ENCODE measurements at places on chromosomes 12 and 14.
A peak's percentile ranks its signal among the peaks of the same experiment; 100 is the strongest.

DNA sequence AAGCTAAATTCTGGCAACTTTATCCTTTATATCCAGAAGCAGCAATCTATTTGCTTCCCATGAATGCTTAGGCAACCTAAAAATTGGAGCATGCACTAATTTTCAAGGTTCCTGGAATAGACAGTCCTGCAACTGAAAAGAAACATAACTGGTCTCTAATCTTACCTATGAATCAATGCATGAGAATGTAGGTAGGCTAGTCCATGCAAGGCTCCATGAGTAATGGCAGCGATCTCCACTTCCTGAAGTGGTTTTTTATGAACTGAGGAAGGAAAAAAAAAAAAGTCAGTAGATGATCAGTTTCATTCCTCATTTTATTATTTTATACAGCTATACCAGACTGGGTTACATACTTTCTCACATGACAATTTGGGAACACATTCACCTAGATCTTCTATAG lies 102.0 kb downstream of the PEBP1 start:
- DNase-seq, result peak; percentile 10

DNA sequence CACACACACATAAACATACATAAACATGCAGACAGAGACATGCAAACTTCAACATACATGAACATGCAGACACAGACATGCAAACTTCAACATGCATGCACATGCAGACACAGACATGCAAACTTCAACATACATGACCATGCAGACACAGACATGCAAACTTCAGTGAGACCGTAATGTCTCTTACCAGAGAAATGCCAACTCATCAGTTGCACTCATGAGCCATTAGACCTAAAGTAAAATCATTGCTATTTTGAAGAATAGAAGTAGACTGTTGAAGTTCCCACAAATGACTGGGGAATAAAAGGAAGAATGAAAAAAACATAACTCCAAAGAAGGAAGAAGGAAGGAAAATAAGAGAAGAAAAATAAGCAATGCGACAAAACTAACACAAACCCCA lies 1044.0 kb upstream of the TMEM132C start:
- DNase-seq, result no peak

DNA sequence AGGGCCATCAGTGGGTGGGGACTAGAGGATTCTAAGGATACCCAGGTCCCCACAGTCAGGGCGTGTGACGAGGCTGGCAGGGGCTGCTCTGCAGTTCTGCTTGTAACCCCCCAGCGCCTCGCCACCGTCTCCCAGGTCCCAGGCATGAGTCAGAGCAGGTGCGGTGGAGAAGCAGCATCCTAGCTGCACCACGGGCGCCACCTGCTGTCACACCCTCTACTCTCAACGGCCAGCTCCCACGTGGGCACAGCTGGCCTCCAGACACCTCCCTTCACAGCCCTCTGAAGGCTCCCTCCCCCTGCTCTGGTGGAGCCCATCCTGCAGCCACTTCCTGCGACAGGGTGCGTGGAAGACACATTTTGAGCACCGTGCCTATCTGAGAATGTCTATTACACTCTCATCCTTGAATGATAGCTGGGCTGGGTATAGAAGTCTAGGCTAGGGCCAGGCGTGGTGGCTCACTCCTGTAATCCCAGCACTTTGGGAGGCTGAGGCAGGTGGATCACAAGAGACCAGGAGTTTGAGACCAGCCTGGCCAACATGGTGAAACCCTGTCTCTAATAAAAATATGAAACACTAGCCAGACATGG lies 6.9 kb upstream of the NUDT14 start:
- peak; percentile 84 for DNase-seq

GRCh38 chr12:106602076-106602475 lies 19.3 kb downstream of the RFX4 start:
- no peak for DNase-seq

DNA sequence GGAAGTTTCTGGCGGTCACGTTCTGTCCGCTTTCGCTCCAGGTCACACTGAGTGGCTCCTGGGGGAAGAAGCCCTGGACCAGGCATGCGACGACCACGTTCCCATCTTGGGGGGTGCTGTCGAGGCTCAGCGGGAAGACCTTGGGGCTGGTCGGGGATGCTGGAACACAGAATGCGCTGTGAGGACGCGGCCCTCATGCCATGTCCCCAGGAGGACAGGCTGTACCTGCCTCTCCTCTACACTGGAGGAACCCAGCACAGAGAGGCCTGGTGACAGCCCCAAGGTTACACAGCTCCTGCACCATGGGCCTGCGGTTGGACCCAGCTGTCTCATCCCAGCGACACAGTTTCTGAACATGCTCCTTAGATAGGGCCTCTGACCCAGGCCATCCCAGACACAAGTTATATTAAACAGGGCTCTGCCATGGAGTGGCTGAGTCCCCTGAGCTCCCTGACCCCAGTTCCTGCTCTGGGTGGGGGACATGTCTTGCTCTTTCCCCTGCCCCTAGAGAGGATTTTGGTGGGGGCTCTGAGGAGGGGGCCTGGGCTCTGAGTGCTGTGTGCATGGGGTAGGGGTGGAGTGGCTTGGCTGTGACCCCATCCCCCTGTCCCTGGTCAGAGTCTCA lies 62.0 kb downstream of the TMEM121 start:
- no peak for DNase-seq

- DNase-seq, result peak; percentile 73
Observed at GRCh38 chr12:61538951-61539350, 721.3 kb upstream of the USP15 start.

DNA sequence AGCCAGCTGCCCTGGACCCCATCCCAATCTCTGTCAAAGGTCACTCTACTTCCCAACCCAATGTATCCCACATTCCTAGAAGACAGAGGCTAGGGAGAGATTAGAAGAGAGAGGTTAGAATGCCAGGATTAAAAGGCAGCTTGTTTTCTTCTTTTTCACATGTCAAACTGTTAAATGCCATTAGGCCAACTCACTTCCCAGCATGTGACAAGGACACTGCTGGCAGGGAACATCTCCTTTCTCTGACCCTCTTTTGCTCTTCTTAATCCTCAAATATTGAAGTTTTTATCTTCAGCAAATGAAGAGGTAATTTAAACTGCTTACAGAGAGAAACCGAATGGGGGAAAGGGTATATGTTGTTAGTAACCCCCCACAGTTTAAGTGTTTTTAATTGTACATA lies 89.1 kb downstream of the BBS10 start:
- DNase-seq, result no peak

DNA sequence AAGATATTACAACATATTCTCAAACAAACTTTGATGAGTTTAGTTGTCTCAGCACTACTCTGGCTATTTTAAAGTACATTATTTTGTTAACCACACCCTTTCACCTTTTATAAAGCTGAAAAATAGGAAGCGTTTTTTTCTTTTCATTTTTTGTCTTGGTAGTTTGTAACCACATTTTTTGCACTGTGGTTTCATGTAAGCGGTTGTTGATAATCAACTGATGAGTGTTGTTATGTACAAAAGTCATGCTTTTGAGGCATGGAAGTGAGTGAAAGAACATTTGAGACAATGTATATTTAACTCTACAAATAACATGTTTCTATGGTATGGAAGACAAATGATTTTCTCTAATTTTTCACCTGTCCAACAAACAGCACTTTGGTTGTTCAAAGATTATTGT lies 52.1 kb upstream of the ATP2B1 start:
- DNase-seq, result no peak

DNA sequence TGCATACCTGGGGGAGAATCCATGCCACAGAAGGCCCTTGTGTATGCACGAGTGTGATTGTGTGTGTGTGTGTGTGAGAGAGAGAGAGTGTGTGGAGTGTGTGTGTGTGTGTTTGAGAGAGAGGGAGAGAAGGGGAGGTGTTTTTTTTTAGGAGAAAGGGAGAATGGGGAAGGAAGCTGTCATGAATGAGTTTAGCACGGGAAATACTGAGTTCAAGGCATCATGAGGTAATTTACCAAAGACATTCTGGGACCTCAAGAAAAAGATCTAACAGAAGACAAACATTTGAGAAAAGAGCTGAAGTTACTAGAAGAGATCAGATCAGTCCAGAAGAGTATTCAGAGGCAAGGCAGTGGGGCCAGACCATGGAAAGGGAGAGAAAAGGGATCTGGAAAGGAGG lies 157.1 kb downstream of the TTC7B start:
- no peak for DNase-seq

- peak; percentile 86 for DNase-seq
Observed at GRCh38 chr12:57845478-57846284, 848 bp downstream of the CTDSP2 start.

GRCh38 chr12:17456486-17456885 lies 633.5 kb downstream of the RERGL start:
- no peak for DNase-seq

DNA sequence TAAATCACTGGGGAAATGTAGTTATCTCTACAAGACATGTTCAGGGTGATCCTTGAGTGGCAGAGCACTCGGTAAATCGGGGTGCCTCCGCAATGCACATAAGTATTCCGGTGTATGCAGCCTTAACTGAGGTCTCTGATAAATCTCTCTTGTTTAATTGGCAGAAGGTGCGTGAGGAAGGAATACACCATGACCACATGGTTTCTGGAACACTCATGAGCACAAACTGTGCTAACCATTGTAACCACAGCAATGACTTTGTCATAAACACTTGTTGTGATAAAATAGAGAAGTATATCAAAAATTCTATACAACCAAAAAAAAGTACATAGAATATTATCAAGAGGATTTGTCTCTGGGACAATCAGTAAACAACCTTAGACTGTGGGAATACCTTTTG lies 146.8 kb upstream of the DIO2 start:
- DNase-seq, result no peak

DNA sequence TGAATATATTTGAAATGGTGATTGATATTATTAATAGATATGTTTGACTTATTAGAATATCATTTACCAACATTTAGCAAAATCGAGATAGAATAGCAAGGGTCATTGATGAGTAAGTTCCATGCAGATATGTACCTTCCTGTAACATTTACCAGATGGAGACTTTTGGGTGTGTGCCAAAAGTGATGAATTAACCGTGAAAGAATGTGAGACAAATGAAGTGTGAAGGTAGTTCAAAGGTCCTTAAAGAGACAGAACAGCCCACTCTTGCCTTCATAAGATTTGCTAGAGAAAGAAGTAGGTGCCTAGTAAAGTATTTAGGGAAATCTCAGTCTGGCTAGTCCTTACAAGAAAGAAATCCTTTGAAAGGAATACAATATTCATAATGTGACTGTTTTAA lies 45.5 kb downstream of the FGD4 start:
- DNase-seq, result peak; percentile 85

GRCh38 chr12:118034429-118035189 lies 18.1 kb downstream of the RFC5 start:
- peak; percentile 79 for DNase-seq

- no peak for DNase-seq
Observed at GRCh38 chr12:109244073-109244472, 65.0 kb downstream of the FOXN4 start.

DNA sequence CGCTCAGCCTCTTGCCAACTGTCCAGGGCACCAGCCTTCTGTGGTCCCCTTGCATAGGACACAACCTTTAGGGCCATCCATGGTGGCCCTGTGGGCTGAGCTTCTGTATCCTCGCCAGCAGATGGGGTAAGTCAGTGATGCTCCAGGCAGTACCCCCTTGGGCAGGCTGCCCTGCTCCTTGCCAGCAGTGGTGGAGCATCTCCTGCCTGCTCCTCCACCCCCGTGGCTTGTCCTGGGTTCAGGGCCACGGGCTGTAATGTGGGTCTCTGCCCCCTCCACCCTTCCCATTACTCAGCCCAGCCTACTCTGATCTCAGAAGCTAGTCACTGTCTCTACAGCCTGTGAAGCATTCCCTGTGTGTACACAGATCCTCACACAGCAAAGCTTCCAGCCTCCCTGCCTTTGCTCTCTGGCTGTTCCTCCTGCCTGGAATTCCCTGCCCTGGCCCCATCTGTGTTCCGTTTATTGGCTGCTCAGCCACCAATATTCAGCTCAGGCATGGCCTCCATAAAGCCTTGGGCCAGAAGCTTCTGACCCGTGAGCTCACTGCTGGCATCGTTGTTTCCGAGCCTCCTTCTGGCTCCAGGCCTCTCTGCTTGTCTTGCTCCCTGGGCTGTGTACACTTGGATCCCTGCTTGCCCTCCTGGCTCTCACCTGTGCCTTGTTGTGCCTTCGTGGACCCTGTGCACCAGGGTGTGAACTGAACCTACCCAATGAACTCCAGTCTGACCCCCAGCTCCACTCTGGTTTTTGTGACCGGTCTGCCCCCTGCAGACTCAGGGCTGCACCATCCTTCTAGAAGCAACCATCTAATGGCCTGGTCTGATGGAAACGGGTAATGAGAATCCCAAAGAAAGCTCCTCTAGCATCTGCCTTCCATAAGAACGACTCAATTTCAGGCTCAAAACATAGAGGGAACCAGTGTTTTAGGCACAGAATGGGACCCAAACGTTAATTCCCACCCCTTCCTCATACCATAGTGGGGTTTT lies 177.0 kb upstream of the PRMT8 start:
- DNase-seq, result peak; percentile 100

GRCh38 chr12:49358483-49359141 lies 8.7 kb upstream of the SPATS2 start:
- peak; percentile 86 for DNase-seq
